ENCODE measurements at places on chromosomes 2 and 18.

DNA sequence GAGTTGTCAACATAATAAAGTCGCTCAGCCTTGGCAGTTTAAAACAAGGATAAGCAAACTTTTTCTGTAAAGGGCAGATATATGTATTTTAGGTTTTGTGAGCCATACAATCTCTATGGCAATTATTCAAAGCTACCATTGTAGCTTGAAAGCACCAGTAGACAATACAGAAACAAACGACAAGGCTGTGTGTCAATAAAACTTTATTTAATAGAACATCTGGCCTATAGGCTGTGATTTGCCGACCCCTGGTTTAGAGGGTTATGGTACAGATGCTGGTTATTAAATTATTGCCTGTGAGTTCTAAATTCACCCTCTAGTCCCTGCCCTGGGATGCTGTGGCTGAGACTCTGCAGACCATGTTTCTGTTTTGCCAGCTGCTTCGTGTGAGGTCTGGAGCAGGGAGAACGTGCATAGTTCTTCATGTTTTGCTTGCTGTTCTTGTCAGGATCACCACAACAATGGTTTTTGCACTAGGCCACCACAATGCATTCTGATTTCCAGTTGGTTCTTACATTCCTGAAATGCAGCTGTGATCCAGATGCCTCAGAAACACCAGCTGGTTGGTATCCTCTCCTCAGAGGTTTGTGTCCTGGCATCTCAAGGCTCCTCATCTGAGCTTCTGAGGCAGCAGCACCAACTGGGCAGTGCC is 46.6 kb downstream of the ICOS start:
- DNase-seq, result no peak

DNA sequence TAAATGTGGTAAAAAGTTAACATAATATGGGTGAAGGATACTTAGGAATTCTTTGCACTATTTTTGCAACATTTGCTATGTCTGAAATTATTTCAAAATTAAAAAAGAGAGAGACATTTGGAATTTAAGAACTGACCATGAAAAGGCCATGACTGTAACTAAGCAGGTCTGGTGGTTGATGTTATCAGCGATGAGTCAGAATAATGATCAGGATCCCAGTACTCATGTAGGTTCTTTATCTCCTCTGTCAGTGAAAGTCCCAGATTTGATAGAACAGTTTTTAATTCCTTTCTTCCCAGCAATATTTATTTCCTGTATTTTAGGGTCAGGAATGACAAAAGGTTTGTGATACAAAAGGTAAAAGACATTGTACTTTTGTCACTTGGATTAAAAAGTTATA is 242.4 kb upstream of the ZNF521 start:
- DNase-seq, result no peak

DNA sequence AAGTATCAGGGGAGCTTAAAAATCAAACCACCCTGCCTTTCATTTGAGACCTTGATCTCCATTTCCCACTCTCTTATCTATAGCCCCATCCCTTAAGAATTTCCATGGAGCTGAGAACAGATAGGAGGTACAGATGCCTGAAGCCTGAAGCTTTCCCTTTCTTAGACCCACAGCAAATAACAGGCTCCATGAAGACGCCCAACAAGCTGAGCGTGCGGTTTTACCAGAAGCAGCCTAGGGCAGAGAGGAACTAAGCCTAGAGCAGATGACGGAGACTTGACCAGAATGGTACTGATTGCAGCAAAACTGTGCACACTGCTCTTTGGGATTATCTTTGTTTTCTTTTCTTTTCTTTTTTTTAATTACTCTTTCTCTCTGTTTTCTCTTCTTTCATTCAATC is 1.7 kb upstream of the ERBB4 start:
- DNase-seq, result no peak

- no peak for DNase-seq
Measured at GRCh38 chr18:78006774-78007260, 757.2 kb downstream of the GALR1 start.

GRCh38 chr2:219291910-219292490 is 12.8 kb downstream of the DNAJB2 start:
- DNase-seq, result no peak

GRCh38 chr2:96129528-96130120 is 8.7 kb downstream of the ASTL start:
- DNase-seq, result no peak

Measured in NCI-H510A (cell line).